ENCODE measurements at places on chromosomes 6 and 20.
A peak's percentile ranks its signal among the peaks of the same experiment; 100 is the strongest.

- no peak for DNase-seq
Observed at GRCh38 chr6:163437466-163437865, 22.9 kb downstream of the QKI start.

GRCh38 chr6:145372671-145373151 lies 362.6 kb downstream of the EPM2A start:
- DNase-seq = peak; percentile 29

DNA sequence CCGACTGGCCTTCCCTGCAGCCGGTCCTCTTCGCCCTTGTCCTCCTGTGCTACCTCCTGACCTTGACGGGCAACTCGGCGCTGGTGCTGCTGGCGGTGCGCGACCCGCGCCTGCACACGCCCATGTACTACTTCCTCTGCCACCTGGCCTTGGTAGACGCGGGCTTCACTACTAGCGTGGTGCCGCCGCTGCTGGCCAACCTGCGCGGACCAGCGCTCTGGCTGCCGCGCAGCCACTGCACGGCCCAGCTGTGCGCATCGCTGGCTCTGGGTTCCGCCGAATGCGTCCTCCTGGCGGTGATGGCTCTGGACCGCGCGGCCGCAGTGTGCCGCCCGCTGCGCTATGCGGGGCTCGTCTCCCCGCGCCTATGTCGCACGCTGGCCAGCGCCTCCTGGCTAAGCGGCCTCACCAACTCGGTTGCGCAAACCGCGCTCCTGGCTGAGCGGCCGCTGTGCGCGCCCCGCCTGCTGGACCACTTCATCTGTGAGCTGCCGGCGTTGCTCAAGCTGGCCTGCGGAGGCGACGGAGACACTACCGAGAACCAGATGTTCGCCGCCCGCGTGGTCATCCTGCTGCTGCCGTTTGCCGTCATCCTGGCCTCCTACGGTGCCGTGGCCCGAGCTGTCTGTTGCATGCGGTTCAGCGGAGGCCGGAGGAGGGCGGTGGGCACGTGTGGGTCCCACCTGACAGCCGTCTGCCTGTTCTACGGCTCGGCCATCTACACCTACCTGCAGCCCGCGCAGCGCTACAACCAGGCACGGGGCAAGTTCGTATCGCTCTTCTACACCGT lies 6.1 kb downstream of the UBD start:
- peak; percentile 12 for DNase-seq

GRCh38 chr6:107811591-107812218 lies 12.4 kb downstream of the SCML4 start:
- peak; percentile 63 for DNase-seq

DNA sequence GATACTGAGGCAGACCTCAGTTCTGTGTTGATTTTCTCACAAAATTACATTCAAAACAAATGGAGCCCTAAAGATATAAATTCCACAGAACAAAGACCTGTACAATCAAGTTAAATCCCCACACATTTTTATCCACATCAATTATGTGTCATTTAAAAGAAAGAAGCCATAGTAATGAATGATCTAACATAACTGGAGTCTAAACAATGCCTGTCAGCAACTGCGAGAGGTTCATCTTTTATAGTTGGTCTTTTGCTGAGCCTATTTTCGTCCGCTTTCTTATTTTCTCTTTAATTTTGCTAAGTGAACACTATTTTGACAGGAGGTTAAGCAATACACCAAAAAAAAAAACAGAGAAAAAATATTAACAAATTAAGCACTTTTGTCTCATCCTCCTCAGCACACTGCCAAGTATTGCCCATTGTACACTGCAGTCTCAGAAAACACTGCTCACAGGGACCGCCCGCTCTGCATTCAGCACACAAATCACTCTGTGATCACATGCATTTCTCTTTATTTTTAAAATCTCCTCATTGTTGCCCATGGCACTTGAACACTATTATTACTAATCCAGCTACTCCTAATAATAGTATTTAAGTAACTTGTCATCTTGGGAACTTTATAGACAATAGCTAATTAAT lies 140.8 kb downstream of the BTBD9 start:
- no peak for DNase-seq

- DNase-seq = no peak
Observed at GRCh38 chr20:3483784-3484183, 13.0 kb downstream of the ATRN start.

DNA sequence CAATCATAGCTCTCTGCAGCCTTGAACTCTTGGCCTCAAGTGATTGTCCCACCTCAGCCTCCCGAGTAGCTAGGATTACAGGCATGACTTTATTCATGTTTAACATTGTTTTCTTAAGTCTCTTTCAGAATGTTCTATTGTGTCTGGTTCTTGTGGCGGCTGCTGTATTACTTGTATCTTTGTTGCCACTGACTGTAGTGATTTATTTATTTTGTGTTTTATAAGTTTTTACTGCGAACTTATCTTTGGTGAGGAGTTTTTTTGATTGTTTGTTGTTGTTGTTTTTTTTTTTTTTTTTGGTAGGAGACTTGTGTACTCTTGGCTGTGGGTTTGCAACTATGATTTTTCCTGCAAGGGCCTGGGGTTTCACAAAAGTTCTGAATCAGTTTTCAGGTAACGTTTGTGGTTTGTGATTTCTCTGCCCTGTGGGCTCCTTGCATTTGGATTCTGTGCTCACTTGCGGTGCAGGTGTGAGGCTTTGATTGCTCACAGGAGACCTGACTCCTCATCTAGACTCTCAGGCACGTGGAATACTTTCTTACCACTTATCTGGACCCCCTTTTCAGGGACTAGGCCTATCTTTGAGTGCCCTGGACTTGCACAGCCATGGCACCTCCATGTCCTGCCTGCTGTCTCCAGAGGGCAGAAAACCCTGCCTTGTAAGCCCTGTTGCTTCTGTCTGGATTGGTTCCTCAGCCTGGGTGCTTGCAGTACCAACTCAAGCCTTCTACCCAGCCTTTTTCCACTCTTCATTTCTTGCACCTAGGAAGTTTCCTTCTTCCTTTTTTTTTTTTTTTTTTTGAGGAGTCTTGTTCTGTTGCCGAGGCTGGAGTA lies 25.2 kb downstream of the KIF25 start:
- no peak for DNase-seq

Measured in bronchial epithelial cell (primary cell).